Left renal pelvis (tissue), 4 donors: ENCODE measurements at places on chromosomes 11 and 22. TPM values are rescaled to one million over a fixed set of nuclear protein-coding genes. Genes with fewer than 3 reads are reported as not detected.

- no peak for DNase-seq
Measured at GRCh38 chr11:118338637-118339061, 3.9 kb downstream of the CD3D start.

- peak; percentile 47 for DNase-seq
Measured at GRCh38 chr11:103682318-103683184, 353.9 kb upstream of the DDI1 start.

- DNase-seq: no peak
Measured at GRCh38 chr11:125968354-125968753, 22.5 kb downstream of the VSIG10L2 start.

DNA sequence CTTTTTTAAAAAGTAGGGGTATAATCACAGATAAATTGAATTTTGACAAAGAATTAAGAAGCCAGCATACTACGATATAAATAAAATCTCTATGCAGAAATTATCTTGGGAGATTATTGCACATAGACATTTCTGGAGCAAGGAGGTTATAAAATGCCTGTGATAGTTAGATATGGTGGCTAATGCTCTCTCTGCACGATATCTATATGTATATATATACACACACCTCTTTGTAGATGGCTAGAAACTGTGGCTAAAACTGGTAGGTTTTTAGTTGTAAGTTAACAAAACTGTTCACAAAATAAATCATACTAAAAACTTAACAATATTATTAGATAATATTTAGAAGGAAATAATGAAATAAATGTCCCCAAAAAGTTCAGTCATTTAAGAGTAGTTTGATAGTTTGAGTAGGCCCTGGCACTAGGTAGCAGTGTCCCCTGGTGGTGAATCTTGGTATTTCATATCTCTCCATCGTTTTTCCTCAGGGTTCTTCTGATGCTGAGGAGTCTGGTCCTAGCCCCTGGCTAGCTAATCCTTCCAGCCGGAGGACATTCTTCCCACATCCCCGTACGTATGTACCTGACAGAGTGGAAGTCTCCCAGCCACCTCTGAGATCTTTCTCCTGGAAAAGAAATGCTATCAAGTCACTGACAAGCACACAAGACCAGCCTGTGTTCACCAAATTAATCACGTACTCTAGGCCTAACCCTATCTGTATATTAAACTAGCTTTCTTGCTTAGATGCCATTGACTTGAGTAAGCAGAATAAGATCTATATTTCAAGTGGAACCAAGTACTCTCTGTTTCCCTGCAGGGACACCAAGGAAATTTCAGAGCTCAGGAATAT lies 32.2 kb downstream of the ART5 start:
- DNase-seq: peak; percentile 25

DNA sequence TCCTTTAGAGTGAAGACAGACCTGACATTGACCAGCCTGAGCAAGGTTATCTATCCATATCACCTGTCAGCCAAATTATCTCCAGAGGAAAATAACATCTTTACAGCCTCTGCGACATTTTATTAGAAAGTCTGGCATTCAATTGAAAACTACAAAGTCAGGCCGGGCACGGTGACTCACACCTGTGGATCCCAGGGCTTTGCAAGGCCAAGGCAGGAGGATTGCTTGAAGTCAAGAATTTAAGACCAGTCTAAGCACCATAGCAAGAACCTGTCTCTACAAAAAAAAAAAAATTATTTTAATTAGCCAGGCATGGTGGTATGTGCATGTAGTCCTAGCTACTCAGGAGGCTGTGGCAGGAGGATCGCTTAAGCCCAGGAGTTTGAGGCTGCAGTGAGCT lies 141.6 kb downstream of the RCN1 start:
- no peak for DNase-seq

DNA sequence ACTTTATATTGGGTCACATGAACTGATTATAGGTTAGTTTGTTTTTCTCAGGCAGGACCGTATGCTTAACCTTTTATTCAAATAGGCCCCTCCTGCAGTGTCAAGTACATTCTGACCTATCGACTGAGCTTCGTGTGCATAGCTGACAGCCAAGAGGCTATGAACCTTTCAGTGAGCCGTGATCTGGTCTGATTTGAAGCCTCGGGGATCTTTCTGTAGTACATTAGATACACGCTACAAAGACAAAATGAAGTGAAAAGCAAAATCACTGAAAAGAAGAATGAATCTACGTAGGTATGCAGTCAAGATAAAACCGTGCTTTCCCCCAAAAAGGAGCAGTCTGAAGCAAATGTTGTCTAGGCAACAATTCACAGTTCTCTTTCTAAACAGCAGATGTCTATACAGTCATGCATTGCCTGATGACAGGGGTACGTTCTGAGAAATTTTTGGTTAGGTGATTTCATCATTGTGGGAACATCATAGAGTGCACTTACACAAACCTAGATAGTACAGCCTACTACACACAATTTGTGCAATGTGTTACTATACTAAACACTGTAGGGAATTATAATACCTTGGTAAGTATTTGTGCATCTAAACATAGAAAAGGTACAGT lies 18.1 kb downstream of the JHY start:
- DNase-seq: no peak

DNA sequence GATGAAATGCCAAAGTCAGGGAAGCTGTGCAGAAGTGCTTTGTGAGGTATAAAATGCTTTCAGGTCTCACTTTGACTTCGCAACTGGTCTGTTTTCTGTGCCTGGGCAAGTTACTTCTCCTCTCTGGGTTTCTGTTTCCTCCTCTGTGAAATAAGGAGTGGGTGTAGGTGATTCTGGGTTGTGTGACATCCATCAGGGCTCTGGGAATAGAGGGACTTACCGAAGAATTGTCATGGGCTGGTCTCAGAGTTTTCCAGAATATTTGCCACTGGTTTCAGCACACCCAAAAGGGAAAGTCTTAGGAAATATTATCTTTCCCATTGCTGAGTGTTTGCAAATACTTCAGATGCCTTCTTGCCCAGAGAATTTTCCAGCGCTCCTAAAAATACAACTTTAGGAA lies 118.4 kb downstream of the KIAA1671 start:
- DNase-seq: no peak

DNA sequence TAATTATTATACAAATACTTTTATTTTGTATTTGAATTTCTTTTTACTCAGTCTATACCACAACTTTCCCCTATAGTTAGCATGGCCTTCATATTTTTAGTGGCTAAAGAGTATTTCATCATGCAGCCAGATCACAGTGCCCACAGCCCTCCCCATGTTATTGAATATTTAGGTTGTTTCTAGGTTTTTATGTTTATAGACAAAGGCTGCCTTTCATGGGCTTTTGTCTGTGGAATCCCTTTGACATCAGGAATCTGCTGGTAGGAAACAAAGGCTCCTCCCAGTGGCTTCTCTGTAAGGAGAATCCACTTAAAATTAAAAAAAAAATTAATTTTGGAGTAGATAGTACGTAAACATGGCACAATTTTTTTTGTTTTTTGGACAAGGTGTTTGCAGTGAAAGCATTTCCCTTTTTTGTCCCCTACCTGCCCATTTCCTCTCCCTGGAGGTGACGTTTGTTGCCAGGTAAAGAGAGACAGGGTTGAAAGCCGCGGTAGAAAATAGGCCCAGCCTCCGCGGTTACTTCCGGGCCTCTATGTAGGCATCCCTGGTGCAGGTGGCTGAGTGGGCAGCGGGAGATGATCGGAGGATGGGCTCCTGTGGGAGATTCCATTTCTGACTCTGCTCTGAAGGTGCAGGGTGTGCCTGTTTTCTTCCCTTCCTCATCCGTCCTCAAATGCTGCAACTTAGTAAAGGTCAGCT lies 82.2 kb upstream of the OR4B1 start:
- DNase-seq: no peak

APOBEC3G gene
- polyA plus RNA-seq: 6.8 TPM

DNA sequence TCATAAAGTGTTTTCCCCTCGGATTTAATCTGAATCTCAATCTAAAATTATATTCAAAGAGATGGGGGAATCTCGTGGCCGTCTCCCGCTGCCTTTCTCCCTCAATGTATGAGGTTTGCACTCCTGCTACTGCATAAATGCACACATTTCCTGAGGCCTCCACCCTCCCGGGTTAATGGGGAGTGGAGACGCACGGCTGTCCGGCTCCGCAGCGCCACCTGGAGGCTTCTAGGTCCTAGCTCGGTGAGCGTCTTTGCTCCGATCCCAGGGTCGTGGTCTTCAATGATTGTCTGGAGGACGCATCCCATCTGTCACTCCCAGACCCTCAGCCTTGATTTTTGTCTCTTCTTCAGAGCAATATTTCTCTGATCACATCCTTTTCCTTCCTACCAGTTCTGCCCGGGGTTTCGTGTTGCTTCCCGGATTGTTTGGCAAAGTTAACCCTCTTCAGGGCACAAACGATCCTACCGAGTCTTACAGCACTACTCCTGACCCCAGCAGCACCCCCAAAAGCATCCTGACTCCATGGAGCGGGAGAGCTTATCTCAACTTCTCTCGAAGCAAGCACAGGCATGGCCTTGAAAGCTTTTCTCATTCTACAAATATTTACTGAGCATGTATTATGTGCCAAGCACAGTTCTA lies at the start of gene LMO1:
Gene LMO1 (minus strand): TSS at position 110 of the 642 bp plus-strand sequence. CDS start 516 bp downstream, outside the sequence.
- DNase-seq: no peak

OR2AG1 gene
- not detected for polyA plus RNA-seq

GRCh38 chr11:77126156-77126775 lies 1.8 kb upstream of the MYO7A start:
- no peak for DNase-seq

- no peak for DNase-seq
Measured at GRCh38 chr22:27541836-27542235, 259.7 kb downstream of the MN1 start.

DNA sequence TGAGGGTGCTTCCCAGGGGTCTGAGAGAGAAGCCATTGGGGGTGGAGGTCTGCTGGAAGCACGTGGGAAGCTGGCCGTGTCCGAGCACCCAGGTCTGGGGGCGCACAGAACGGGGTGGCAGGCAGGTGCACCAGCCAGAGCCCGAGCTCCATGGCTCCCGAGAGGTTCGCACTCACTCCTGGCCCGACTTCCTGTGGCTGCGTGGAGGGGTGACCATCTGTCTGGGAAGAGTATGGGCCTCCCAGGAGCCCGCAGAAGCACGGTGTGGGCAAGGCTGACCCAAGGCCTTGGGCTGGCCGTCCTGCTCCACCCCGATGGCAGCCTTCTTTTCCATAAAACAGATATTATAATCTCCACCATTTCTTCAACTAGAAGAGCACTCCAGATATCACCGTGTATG lies 256.0 kb upstream of the B3GAT1 start:
- no peak for DNase-seq

- no peak for DNase-seq
Measured at GRCh38 chr11:94597896-94598295, 30.7 kb downstream of the PIWIL4 start.

MMP11 gene
- 18.2 TPM for polyA plus RNA-seq

DNA sequence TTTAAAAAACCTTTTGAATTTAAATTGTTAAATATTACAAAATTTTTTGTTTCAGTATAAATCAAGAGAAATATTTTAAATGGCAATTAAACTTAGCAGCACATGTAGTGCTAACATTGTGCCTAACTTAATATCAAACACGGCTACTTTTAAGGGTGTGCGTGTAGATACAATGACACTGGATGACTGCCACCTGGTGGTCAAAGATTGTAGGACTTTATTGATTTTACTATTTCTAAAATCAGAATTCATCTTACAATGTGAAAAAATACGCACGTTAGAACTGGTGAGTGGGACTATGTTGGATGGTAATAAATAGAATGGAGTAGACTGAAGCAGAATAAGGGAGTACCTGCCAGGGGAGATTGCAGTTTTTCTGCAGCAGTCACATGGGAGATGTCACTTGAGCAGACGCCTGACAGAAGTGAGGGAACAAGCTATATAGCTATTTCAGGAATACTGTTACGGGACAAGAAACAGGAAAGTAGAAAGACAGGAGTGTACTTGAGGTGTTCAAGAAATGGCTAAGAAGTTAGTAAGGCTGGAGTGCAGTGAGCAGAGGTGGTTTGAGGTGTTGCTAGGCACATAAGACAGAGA lies 52.9 kb downstream of the UVRAG start:
- no peak for DNase-seq

HSPB2 gene
- 1.9 TPM for polyA plus RNA-seq

KCNQ1OT1 gene
- polyA plus RNA-seq: 1.3 TPM

- DNase-seq: no peak
Measured at GRCh38 chr11:110984147-110984546, 261.4 kb upstream of the POU2AF2 start.

DNA sequence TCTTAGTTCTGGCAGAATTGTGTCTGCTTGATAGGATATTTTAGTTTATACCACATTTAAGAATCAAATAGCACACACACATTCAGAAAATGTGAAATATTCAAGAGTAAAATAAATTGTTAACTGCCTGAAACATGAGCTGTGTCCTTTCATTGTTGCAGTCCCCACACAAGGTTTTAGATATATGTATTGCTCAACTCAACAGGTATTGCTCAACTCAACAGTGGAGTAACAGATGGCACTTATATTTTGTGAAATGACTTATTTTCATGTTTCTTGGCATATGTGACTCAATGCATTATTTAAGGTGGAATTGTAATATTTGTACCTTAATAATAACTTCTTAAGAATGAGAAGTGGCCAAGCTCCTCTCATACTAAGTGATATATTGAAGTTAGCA lies 760.3 kb downstream of the CNTN5 start:
- no peak for DNase-seq

- DNase-seq: no peak
Measured at GRCh38 chr11:103396237-103396636, 287.0 kb downstream of the DYNC2H1 start.

DNA sequence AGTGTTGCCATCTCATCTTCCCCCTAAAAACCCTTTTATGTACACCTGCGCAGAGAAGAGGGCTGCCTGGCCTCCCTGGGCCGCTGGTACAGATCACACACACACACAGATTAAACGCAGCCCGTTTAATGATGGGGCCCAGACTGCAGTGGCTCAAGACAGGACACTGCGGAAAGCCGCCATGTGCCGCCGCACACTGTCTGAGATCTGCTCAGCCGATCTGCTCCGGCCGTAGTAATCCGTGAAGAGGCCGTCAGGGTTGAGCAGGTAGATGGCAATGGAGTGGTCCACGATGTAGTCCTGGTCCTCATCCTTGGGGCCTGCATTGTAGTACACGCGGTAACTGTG lies 2.0 kb downstream of the SCO2 start:
- DNase-seq: no peak

C11orf97 gene
- not detected for polyA plus RNA-seq

GRCh38 chr11:63001456-63001855 lies 14.2 kb downstream of the SLC22A8 start:
- DNase-seq: no peak

DNA sequence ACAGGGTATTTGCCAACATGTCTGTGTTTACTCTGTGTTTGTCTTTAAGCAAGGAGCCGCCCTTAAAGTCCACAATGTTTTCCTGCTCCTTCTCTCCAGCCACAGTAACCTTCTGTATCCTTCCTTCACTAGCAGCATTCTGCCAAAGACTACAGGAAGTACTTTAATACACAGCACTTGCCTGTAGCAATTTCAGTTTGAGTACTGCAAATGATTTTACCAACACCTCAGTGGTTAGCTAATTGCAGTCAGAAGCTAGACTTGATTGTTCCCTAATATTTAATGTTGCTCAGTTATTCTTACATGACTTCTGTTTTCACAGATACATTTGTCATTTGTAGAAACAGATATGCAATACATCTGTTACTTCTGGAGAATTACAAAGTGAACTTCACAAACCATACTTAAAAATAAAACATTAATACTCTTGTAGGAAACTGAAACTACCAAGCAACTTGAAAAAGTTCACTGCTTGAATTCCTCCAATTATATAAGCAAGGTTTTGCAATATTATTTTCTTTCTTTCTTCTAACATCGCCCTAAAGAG lies 69.1 kb downstream of the FCHSD2 start:
- DNase-seq: no peak
